B cell (primary cell): ENCODE measurements at places on chromosomes 16 and 17. TPM values are rescaled to one million over a fixed set of nuclear protein-coding genes. Genes with fewer than 3 reads are reported as not detected.

GRCh38 chr17:74187761-74188160, 15.7 kb upstream of the RPL38 start:
- no peak overlapping the region for H3K27ac ChIP-seq
- no peak overlapping the region for H3K4me3 ChIP-seq
- DNase-seq: no peak
- H3K4me1 ChIP-seq: no peaks in the 10 kb centered on the region

DNA sequence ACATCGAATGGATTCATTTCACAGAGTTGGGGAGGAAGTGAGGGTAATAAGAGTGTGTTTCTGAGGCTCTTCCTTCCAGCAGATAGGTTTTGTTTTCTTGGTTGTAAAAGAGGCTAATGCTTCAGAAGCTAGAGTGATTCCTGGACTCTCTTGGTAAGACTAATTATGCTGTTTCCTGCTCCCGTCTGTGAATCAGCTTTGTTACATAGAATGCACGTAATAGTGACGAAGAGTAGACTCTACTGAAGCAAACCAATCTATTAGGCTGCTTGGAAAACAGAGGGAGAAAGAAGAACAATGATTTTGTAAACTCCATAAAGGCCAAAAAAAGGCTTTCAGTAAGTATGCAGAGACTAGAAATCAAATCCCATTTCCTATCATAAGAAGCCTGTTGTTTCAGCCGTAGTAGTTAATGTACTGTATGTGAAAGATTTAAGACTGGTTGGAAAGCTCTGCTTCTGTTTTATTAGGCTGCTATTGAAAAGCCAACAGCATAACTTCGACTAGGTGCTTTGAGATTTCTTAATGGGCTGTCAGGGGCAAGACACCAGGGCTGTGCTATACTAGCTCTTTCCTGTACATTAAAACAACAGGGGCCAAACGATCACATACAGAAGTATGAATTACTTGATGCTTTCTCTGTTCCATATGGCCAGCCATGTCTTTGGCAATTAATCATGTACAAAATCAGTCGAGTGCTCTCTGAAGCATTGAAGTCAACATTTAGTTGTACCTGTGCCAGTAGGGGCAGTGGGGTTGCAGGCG, 219.0 kb downstream of the FTO start:
- H3K27me3 ChIP-seq: no peaks in the 10 kb centered on the region
- no peak overlapping the region for H3K4me3 ChIP-seq
- H3K36me3 ChIP-seq: no peaks in the 10 kb centered on the region
- no peaks in the 10 kb centered on the region for H3K4me1 ChIP-seq

GRCh38 chr17:27811961-27812360, 11.6 kb upstream of the NOS2 start:
- H3K4me1 ChIP-seq: peaks cover 26% of the 10 kb centered on the region
- DNase-seq: no peak
- no peaks in the 10 kb centered on the region for H3K27me3 ChIP-seq
- H3K36me3 ChIP-seq: no peaks in the 10 kb centered on the region
- no peak overlapping the region for H3K4me3 ChIP-seq
- H3K27ac ChIP-seq: no peak overlapping the region

- H3K4me1 ChIP-seq: peaks cover 12% of the 10 kb centered on the region
- H3K4me3 ChIP-seq: peak overlapping the region; percentile 13
- no peak for DNase-seq
- no peak overlapping the region for H3K27ac ChIP-seq
- H3K27me3 ChIP-seq: no peaks in the 10 kb centered on the region
- no peaks in the 10 kb centered on the region for H3K36me3 ChIP-seq
These were observed 90.7 kb upstream of the TMEM97 start for GRCh38 chr17:28228109-28228840.

The NPIPB13 gene
- total RNA-seq: 59.6 and 75.5 TPM in 2 replicates

DNA sequence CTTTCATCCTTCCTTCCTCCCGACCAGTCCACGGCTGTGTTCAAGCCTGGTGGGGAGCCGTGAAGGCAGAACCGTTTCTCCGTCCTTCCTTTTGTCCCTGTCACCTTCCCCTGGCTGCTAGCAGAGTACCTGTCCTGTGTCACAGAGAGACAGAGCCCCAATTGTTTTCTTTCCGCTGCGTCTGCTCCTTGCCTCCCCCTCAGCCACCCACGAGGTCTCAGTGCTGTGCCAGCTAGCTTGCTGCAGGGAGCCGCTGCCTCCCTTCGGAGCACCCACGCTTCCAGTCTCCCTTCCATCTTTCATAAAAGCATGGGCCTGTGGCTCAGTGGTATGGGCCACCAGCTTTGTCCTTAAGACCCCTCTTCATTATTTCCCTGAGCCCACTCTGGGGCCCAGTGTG, 62.2 kb downstream of the MPRIP start:
- no peak overlapping the region for H3K27ac ChIP-seq
- DNase-seq: no peak
- H3K4me1 ChIP-seq: peaks cover 25% of the 10 kb centered on the region
- no peaks in the 10 kb centered on the region for H3K27me3 ChIP-seq

DNA sequence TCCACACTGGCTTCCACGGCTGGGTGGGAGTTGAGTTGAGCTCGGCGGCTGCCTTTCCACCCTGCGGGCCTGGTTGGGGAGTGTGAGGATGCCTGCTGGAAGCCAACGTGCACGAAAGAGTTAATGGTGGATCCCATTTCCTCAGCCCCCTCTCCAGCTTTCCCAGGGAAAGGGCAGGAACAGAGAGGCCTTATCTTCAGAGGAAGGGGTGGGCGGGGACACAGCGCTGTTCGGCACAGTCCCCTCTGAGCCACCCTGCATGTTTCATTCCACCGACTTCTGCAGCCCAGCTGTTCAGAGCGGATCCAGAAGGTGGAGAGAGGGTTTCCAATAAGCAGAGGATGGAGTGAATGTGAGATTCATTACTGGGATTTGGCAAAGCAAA, 295.3 kb downstream of the SEC14L1 start:
- H3K27me3 ChIP-seq: no peaks in the 10 kb centered on the region
- no peaks in the 10 kb centered on the region for H3K36me3 ChIP-seq
- H3K4me3 ChIP-seq: no peak overlapping the region
- DNase-seq: no peak
- H3K27ac ChIP-seq: peak overlapping the region; percentile 96
- peaks cover 100% of the 10 kb centered on the region for H3K4me1 ChIP-seq

GRCh38 chr16:12020009-12020408, 43.5 kb downstream of the SNX29 start:
- no peaks in the 10 kb centered on the region for H3K27me3 ChIP-seq
- H3K4me3 ChIP-seq: no peak overlapping the region
- no peaks in the 10 kb centered on the region for H3K36me3 ChIP-seq
- peaks cover 73% of the 10 kb centered on the region for H3K4me1 ChIP-seq

DNA sequence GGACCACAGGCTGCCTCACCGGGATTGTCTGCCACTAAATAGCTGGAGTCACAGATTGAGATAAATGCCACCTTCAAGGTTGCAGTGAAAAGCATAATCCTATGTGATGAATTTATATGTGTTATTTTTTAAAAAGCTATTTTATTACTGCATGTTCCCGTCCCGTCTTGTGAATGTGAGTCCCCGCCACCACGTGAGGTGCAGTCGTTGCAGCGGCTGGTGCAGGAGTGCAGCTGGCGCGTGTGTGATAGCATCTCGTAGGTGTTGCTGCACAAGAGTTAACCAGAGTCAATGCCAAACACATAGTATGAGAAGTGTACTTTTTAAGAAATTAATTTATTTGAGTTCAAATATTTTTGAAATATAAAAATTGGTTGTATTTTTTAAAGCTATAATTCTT, 12.5 kb downstream of the SMCR8 start:
- H3K4me3 ChIP-seq: no peak overlapping the region
- no peaks in the 10 kb centered on the region for H3K4me1 ChIP-seq
- H3K27me3 ChIP-seq: no peaks in the 10 kb centered on the region
- H3K27ac ChIP-seq: no peak overlapping the region

GRCh38 chr16:67264277-67264676, 15.1 kb upstream of the PLEKHG4 start:
- H3K4me1 ChIP-seq: no peaks in the 10 kb centered on the region
- H3K36me3 ChIP-seq: no peaks in the 10 kb centered on the region
- no peaks in the 10 kb centered on the region for H3K27me3 ChIP-seq
- no peak overlapping the region for H3K27ac ChIP-seq
